NCI-H2227 treated with DMSO at 0.1 percent for 48 hours (cell line): ENCODE measurements at places on chromosomes 7 and 10.

- no peak for DNase-seq
These were observed 226.9 kb upstream of the CSTF2T start for GRCh38 chr10:51926337-51926736.

DNA sequence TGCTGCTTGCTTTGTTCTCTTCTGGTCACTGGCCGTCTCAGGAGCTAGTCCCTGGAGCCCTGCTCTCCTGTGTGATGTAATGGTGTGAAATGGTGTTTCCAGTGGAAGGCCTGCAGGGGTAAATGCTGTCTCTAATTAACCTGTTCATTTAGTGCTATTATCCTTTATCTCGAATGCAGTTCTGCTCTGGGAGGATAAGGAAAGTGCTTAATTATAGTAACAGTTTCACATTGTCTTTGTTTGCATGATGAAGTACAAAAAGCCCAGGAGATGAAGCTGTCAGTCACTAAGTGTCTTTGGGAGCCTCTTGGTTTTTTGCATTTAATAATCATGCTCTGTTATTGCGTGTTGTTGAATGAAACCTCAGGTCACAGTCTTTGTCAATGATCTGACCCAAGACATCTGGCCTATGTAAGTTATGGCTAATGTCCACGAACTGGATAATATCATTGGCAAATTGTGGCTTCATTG lies 755.3 kb upstream of the GALNT17 start:
- peak; percentile 35 for DNase-seq

DNA sequence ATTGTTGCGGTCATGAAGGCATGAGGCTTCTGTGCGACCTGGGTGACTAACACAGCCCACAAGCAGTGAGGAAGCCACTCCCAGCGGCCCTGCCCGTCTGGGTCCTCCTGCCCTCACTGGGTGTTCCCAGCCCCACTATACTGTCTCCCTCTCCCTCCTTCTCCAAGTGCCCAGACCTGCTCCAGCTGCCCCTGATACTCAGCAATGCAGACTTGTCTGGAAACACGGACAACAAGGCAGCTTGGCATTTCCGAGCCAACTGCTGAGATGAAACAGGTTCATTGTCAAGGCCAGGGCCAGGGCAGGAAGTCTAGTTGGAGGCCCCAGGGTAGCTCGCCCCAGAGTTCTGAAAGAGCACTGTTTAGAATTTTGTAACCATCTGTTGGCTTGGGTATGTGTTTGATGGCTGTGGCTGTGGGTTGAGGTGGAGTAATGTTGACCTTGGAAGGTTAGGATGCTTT lies 95.7 kb downstream of the RBM20 start:
- DNase-seq = no peak

DNA sequence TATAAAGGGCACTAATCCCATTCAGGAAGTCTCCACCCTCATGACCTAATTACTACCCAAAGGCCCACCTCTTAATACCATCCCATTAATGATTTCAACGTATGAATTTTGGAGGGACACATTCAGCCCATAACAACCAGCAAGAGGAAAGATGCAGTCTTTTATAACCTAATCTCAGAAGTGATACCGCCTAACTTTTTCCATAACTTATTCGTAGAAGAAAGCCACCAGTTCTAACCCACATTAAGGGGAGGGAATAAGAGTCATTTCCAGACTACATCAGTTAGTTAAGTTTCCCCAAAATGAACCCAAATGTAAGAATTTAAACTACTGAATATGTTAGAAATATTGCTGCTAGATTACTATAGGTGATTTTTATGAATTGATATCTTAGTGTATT lies 32.1 kb upstream of the LHFPL3 start:
- no peak for DNase-seq

GRCh38 chr10:51072921-51073434 lies 1.3 kb upstream of the PRKG1 start:
- DNase-seq = no peak

- no peak for DNase-seq
These were observed 103.8 kb downstream of the INPP5A start for GRCh38 chr10:132641401-132641800.

DNA sequence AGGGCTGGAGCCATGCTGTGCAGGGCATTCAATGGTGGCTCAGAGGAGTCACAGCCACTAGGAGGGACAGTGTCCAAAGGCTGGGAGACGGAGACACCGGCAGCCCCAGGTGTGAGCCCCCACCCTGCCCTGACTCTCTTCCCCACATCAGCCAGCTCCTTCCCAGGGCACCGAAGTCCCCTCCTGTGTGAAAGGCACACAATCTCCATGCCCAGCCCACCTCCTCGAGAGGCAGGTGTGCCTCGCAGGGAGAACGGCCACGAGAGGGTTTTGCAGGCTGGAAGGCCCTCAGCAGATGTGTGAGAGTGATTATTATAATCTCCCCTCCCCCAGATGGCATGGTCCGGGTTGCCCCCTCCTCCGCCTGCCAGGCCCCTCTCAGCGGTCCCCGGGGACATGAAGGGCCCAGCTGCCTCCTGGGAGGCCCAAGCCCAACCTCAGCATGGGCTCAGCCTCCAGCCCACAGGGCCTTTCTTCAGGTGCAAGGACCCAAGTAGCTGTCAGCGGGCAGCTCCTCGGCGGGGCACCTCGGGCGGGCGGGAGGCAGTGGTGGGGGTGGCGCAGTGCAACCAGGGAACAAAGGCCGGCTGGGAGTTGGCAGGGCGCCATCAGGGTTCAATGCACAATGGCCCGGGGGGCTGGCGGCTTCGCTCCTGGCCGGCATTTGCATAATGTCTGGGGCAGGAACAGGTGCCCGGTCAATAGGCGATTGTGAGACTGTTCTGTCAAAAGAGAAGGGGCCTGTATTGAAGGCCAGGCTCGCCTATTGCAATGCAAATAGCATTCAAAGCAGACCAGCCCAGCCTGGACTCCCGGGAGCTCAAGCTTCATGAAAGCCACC lies 155.3 kb upstream of the ZMIZ1 start:
- DNase-seq = peak; percentile 16

DNA sequence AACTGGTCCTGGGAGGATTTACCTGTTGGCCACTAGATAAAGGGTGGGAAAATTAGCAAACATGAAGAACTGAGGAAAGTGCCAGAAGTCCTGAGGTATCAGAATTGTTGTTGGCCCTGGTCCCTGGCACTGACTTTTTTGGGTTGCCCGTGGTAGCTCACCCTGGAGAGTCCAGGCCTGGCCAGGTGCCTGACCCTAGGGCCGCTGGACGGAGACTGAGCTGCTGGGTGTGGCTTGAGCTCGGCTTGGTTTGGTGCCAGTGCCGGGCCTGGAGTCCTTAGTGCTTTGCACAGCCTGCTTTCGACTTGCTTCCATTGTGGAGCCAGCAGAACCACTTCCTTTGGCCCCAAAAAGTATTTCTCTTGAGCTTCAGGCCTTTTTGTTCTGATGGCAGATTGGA lies 12.9 kb downstream of the MDH2 start:
- no peak for DNase-seq

- DNase-seq = no peak
These were observed 69.8 kb upstream of the GSDME start for GRCh38 chr7:24827027-24827426.

DNA sequence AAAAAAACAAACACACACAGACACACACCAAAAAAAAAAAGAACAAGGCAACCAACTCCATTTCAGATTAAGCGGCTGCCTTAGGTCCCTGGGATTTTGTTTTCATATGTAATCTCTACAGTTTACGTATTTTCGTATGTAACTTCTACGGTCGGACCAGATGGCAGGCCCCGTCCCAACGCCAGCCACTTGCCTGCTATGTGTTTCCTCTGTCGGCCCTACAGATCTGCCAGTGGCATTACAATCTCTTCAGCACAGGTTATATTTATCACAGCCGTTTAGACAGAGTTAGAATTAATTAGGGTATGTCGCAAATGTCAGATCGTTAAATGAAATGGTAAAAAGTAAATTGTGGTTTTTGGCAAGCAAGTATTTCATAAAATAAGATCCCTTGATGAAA lies 99.3 kb downstream of the DNAJB6 start:
- DNase-seq = no peak

DNA sequence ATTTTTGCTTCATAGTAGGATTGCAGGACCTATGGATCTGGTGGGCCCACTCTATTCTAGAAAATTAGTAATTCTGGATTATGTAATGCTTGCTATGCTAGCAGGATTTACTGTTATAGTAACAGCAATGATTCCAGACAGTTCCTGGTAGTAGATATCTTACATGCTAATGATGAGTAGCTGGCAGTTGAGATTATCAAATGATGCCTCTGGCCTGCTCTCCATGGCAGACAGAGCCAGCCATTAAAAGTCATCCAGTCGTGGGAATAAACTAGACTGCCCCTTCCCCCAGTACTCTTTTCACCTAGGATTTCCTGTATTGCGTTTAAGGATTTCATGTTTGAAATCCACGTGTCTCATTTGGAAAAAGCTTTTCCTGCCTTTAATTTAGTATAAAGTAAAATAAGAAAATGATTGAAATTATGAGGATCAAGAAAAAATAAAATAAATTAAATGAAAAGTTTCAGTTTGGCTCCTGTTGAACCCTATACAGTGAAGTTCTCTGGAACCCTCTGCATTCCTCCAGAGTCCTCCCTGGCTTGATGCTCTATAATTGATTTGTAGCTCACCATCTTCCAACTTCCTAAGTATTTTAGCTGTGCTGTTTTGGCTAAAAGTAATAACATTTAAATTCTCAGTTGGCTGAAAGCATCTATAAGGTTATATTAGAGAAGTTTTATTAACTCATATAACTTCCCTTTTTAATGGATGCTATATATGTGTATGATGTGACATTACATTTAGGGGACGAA lies 14.6 kb downstream of the UMAD1 start:
- no peak for DNase-seq
